ENCODE measurements at places on chromosomes 2 and 18.

DNA sequence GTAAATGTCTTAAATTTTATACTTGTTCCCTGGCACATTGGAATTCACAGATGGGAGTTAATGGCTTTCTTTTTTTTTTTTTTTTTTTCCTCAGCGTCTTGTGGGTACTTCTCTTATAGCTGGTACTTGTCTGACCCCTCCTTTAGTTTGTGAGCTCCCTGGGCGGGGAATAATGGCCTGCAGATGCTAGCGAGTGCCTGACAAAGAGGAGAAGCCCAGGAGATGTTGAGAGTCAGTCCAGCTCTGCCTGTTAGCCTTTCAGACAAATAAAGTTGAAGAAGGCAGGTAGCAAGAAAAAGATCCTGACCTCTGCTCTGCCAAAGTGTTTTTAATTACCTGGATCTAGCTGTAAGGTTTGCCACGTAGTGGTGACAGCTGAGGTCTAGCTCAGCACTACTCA is 6.6 kb downstream of the BCL2L11 start:
- no peak for DNase-seq

GRCh38 chr2:69578198-69578540 is 65.4 kb downstream of the AAK1 start:
- no peak for DNase-seq

DNA sequence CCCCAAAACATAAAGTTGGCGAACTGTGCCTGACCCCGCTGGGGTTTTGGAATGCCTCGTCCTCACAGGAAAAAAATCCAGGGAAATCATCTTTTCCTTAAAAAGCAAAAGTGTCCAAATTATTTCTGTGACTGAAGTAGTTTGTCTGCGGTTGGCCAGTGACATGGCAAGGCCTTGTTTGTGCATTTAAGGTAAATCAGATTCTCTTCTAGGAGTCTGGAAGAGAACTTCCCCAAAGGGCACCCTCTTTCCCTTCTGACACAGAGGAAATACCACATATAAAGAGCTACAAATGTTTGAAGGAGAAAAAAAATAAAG is 737 bp upstream of the CYB5A start:
- no peak for DNase-seq

DNA sequence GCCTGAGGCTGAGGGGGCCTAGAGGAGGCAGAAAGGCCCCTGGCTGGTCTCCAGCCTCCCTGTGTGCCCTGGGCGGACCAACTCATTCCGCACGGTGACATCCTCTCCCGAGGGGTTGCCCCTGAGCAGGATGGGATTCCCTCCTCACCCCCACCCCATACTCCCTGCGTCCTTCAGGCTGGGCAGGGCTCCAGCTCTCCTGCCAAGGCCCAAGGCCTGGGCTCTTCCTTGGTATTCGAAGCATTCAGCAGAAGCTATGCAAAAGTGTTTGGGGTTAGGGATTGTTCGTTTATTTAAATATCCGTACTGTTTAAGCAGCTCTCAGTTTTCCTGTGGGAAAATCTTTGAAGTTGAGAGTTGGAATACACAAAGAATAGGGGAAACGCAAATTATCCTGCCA is 113.1 kb upstream of the RAB12 start:
- peak; percentile 31 for DNase-seq

DNA sequence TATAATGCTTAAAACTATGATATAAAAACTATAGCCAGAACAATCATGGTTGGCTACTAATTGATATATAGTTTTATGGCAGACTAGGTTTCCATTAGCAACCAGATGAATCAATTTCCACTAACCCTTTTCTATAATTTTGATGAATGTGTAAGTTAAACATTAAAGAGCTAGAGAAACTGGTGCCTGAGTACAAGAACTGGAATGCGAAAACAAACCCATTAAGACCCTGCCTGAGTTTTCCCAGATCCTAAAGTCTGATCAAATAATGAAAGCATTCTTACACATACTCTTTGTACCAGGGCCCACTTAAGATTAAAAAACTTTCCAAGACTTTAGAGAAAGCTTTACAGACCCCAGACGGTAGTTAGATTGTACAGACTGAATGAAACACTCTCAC is 21.3 kb downstream of the MRPL19 start:
- DNase-seq, result no peak
